T-helper 17 cell (primary cell): ENCODE measurements at places on chromosomes 11 and 22. TPM values are rescaled to one million over a fixed set of nuclear protein-coding genes. Genes with fewer than 3 reads are reported as not detected.
A peak's percentile ranks its signal among the peaks of the same experiment; 100 is the strongest.

Gene RTN4RL2
- total RNA-seq = not detected

Gene SLC22A12
- not detected for total RNA-seq

Gene BATF2
- total RNA-seq = not detected

Gene OSM
- total RNA-seq = 29.1 TPM

DNA sequence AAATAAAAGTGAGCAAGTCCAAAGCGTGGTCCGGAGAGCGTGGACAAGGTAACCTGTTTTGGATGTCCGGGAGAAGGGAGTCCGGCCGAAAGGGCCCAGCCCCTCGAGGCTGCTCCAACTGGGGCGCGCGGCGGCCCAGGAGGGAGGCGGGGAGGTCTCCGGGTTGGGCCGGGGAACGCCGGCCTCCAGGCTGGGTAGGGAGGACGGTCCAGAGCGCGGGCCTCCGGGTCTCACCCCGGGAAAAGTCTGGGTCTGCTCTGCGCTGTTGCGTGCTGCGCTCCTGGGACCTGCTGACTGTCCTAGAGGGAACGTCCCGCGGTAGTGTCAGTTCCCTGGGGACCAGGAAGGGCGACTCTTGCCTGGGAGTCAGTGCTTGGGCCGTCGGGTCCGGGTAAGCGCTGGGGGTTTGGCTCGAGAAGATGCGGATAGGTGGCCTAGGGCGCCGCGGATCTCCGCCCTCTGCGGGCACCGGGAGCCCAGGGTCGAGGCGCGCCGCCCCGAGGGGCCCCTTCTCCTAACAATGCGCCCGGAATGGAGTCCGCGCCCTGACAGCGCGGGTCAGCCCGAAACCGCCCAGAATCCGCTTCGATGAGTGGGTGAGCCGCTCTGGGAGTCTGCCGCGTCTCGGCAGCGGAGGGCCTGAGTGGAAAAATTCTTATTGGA, 988 bp upstream of the FLI1 start:
- peaks cover 39% of the 10 kb centered on the region for H3K4me1 ChIP-seq

DNA sequence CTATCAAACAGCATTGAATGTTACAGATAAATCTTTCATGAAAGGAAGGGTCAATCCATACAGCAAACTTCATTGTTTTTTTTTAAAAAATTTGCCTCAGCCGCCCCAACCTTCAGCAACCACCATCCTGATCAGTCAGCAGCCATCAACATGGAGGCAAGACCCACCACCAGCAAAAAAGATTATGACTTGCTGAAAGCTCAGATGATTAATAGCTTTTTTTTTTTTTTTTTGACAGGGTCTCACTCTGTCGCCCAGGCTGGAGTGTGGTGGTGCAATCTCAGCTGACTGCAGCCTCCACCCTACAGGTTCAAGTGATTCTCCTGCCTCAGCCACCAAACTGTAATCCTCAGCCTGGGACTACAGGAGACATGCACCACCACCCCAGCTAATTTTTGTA, 18.0 kb upstream of the CD3E start:
- no peak overlapping the region for H3K27ac ChIP-seq
- H3K27me3 ChIP-seq = no peaks in the 10 kb centered on the region
- H3K4me3 ChIP-seq = no peak overlapping the region
- peaks cover 28% of the 10 kb centered on the region for H3K4me1 ChIP-seq

DNA sequence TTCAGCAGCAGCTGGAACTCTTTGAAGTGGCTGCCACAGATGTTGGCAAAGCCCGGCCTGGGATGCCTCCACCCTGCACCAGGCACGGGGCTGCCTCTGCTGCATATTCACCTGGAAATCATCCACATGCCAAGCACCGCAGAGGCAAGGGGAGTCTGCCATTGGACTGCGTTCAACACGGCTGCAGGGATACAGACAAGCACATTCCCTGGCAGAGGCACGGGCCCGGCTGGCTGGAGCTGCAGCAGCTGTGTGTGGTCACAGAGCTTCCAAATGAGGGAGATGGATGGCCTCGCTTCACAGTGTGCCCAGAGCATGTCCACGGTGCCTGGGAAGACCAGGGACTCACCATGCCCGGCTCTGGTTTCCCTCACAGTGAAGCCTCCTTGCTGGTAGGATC, 1378.9 kb downstream of the TBC1D22A start:
- DNase-seq = no peak
- H3K4me1 ChIP-seq = peaks cover 11% of the 10 kb centered on the region
- no peak overlapping the region for H3K27ac ChIP-seq
- no peaks in the 10 kb centered on the region for H3K36me3 ChIP-seq

GRCh38 chr22:44217346-44217745, 36.6 kb downstream of the PARVG start:
- no peaks in the 10 kb centered on the region for H3K36me3 ChIP-seq
- DNase-seq = no peak
- H3K27ac ChIP-seq = no peak overlapping the region

DNA sequence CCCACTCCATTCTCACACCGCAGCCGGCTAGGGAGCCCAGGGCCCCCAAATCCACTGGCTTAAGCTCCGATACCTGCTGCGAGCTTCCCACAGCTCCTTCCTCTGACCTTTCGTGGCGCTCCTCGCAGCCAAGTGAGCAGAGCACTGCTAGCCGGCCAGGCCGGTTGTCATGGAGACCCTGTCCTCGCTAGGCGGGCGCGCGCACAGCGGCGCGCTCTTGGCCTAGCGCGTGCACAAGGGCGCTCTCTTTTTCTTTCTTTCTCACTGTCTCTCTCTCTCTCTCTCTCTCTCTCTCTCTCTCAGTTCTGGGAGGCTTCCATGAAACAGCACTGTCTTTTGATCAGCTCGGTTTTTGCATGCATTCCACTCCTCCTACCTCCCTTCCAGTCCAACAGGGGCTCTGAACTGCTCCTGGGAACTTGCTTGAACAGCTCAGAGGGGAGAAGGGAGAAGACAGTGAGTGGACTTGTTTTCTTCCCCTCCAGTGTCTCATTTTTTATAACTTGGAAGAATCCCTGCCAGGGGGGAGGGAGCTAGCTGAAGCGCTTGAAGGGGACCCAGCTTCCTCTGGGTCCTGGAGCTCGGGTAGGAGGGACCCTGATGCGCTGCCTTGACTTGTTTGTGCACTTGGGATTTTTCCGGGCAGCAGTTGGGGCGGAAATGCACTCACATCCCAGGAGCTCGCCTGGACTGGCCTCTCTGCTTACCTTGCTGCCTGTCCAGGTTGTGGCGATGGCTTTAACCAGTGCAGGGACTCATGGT, 100.3 kb upstream of the AKIP1 start:
- no peak overlapping the region for H3K27ac ChIP-seq
- DNase-seq = no peak
- H3K4me3 ChIP-seq = peak overlapping the region; percentile 83
- H3K4me1 ChIP-seq = peaks cover 7% of the 10 kb centered on the region

GRCh38 chr11:9533736-9534473, 39.6 kb upstream of the WEE1 start:
- H3K4me3 ChIP-seq = no peak overlapping the region
- H3K4me1 ChIP-seq = no peaks in the 10 kb centered on the region
- H3K27me3 ChIP-seq = no peaks in the 10 kb centered on the region
- no peaks in the 10 kb centered on the region for H3K36me3 ChIP-seq
- no peak overlapping the region for H3K27ac ChIP-seq

- no peak overlapping the region for H3K27ac ChIP-seq
- H3K27me3 ChIP-seq = peaks cover 52% of the 10 kb centered on the region
- no peak for DNase-seq
Measured at GRCh38 chr11:125080531-125080911, 17.4 kb downstream of the SLC37A2 start.

GRCh38 chr11:8225589-8226036, 38.1 kb downstream of the LMO1 start:
- H3K36me3 ChIP-seq = no peaks in the 10 kb centered on the region
- no peak overlapping the region for H3K27ac ChIP-seq
- peaks cover 5% of the 10 kb centered on the region for H3K4me1 ChIP-seq
- peaks cover 17% of the 10 kb centered on the region for H3K27me3 ChIP-seq
- H3K4me3 ChIP-seq = no peak overlapping the region
- peak; percentile 43 for DNase-seq

GRCh38 chr11:116473790-116474346, 298.9 kb downstream of the BUD13 start:
- H3K4me3 ChIP-seq = no peak overlapping the region
- DNase-seq = no peak
- no peak overlapping the region for H3K27ac ChIP-seq

DNA sequence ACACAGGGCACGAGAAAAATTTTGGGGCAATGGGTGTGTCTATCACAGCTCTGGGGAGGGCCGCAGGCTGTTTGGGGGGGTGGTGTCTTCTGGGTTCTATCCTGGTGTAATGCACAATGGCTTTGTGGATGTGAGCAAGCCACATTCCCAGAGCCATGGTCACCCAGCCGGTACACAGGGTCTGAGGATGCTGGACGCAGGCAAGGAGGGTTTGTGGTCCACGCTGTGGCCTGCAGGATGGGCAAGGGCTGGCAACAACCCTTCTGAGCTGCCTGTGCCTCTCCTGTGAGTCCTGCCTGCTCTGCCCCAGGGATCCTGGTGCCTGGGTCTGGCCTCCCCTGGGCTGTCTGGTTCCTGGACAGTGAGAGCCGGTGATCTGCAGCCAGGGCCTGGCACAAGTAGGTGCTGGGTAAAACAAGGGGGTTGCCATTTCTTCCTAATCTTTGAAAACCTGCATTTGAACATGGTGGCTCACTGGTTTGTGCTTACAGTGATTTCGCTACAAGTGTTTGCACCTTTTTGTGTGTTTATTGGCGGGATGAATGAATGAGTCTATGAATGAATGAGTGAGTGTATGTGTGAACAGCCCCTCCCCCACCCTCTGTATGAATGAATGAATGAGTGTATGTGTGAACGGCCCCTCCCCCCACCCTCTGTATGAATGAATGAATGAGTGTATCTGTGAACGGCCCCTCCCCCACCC, 4.4 kb upstream of the MRPL23 start:
- peak; percentile 6 for DNase-seq
- no peak overlapping the region for H3K4me3 ChIP-seq
- no peak overlapping the region for H3K27ac ChIP-seq
- H3K36me3 ChIP-seq = no peaks in the 10 kb centered on the region
- H3K4me1 ChIP-seq = peaks cover 12% of the 10 kb centered on the region

DNA sequence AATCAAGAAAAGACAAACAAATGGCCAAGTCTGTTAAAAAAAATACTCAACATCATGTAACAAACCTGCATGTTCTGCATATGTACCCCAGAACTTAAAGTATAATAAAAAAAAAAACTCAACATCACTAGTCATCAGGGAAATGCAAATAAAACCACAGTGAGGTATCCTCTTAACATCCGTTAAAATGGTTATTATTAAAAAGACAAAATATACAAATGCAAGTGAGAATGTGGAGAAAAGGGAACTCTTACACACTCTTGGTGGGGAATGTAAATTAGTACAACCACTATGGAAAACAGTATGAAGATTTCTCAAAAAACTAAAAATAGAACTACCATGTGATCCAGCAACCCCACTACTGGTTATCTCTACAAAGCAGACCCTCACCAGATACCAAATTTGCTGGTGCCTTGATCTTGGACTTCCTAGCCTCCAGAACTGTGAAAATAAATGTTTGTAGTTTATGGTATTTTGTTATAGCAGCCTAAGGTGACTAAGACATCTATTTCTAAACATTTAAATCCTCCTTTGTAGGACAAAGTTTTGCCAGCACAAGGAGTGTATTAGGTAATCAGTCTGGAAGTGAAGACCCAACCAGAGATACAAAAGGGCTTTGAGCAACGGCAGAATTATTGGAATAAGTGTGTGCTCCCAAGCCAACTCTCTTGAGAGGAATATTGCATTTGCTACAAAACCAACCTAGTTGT, 32.4 kb upstream of the SCUBE2 start:
- H3K36me3 ChIP-seq = peaks cover 3% of the 10 kb centered on the region
- peaks cover 7% of the 10 kb centered on the region for H3K4me1 ChIP-seq
- H3K27ac ChIP-seq = no peak overlapping the region
- no peak for DNase-seq
- H3K27me3 ChIP-seq = peaks cover 4% of the 10 kb centered on the region
